ENCODE measurements at places on chromosomes 2 and 18.

GRCh38 chr2:99928470-99929053 is 213.8 kb downstream of the AFF3 start:
- no peak for DNase-seq

DNA sequence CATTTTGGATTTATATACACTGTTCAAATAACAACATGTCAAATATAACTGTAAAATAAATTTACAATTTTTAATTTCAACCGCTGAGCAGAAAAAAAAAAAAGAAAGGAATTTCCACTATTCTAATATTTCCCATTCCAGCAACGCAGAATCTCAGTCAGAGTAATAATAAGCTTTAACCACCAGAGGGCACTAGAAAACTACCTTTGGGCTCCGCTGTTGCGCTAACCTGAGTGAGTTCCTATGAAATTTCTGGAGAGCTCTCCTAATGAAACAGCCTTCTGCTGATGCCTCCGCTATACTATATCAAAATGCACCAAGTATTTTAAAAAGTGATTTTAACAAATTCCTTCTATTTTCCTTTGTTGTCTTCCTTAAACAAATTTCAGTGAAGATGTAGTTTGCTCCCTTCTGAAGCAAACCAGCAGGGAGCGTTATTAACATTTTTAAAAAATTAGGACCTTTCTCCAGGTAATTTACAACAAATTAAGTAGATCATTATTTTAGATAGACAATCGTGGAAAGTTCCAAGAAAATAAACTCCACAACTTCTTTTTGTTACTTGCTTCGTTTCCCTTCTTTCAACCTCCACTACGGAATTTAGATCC is 23.0 kb downstream of the ERMN start:
- peak; percentile 44 for DNase-seq

GRCh38 chr2:71610671-71611070 is 157.3 kb downstream of the DYSF start:
- no peak for DNase-seq

GRCh38 chr2:52035391-52035790 is 1003.5 kb upstream of the NRXN1 start:
- no peak for DNase-seq

- peak; percentile 76 for DNase-seq
Observed at GRCh38 chr18:46343931-46344372, 239.8 kb downstream of the HAUS1 start.

- peak; percentile 58 for DNase-seq
Observed at GRCh38 chr2:29207352-29208148, 92.3 kb downstream of the CLIP4 start.

- no peak for DNase-seq
Observed at GRCh38 chr2:67825476-67825875, 237.3 kb downstream of the C1D start.

GRCh38 chr2:181408861-181409260 is 48.3 kb upstream of the ITGA4 start:
- DNase-seq = no peak

- DNase-seq = peak; percentile 72
Observed at GRCh38 chr2:31333527-31334183, 80.9 kb downstream of the XDH start.

GRCh38 chr2:226797289-226797988 is 2.2 kb downstream of the IRS1 start:
- DNase-seq = no peak

- no peak for DNase-seq
Observed at GRCh38 chr2:104433657-104434056, 420.3 kb upstream of the POU3F3 start.

- no peak for DNase-seq
Observed at GRCh38 chr2:25505622-25506021, 163.9 kb upstream of the DNMT3A start.

GRCh38 chr2:439556-440402 is 151.9 kb upstream of the ALKAL2 start:
- DNase-seq = no peak

GRCh38 chr18:41617647-41618046 is 337.4 kb upstream of the PIK3C3 start:
- DNase-seq = no peak

GRCh38 chr2:55459279-55459678 is 39.6 kb upstream of the CCDC88A start:
- DNase-seq = no peak

- no peak for DNase-seq
Observed at GRCh38 chr2:9165625-9166024, 41.0 kb upstream of the ASAP2 start.

GRCh38 chr2:6824962-6825361 is 40.7 kb downstream of the CMPK2 start:
- peak; percentile 41 for DNase-seq

DNA sequence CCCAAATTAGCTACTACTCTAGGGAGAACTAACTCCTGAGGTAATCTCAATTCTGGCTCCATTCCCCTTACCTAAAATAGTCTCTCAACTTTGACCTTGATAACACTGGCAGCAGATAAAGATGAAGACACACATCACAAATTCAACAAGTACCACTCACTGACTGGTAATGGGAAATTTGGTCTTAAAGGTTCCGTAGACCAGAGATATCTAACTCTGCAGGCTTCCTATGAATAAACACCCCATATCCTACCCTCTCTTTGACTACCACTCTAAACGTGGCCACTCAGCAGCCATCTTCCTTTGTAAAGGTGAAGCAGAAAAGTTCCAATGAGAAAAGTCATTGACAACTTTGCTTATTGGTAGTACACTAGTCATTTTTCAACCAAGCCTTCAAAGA is 38.6 kb upstream of the GALNT5 start:
- no peak for DNase-seq

- DNase-seq = no peak
Observed at GRCh38 chr18:57648414-57648813, 26.8 kb upstream of the NARS1 start.

- DNase-seq = no peak
Observed at GRCh38 chr2:181776336-181776735, 96.0 kb upstream of the NEUROD1 start.

- no peak for DNase-seq
Observed at GRCh38 chr2:236631281-236631855, 61.7 kb downstream of the ACKR3 start.

DNA sequence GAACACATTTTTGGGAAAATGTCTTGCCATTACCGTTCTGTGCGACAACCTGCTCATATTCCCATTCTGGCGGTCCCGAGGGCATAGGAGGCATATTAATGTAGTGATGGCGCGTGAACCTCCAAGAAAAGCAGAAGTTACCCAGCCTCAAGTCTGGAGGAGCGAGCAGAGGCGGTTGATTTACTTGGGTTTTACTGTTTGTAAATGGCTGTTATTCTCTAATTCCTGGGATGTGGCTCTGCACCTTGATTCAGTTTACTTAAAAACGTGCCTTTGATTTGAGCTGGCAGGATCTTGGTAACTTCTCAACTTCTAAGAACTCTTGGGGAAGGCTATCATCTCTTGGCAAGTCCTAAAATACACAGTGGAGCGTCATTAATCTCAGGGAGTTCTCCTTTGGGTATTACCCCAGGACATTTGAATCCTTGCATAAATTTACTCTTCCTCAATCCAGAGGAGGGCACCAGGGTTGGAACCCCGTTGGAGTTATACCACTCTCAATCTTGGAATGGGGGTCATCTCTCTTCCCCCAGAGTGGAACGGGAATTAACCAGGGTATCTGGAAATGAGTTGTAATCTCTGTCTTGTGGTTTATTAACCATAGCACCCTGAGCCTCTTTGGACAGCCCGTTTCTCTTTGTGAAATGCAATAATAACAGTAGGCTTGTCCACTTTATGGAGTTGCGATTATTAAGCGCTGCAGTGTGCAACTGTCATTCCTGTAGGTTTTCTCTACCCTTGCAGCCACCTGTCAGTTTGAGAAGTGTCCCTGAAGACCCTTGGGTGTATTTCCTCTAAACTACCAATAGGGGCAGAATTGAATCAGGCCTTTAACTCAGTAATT is 2.1 kb downstream of the HK2 start:
- DNase-seq = peak; percentile 74

DNA sequence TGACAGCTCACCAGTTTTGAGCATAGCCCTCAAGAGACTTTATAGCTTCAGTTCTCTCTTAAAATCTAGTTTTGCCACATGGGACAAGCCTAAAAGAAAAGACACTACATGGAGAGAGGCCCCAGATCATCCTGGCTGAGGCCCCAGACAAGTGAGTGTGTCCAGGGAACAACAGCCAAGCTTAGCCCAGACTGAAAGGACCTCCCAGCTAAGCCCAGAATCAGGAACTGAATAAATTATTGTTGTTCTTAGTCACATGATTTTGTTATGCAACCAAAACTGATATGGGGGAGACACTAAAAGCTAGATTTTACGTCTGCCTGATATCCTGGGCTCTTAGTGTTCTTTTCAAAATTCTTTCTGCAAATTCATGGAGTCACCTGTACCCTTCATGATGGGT is 29.3 kb upstream of the LBH start:
- DNase-seq = no peak

- no peak for DNase-seq
Observed at GRCh38 chr2:219944866-219945265, 317.4 kb downstream of the SLC4A3 start.

DNA sequence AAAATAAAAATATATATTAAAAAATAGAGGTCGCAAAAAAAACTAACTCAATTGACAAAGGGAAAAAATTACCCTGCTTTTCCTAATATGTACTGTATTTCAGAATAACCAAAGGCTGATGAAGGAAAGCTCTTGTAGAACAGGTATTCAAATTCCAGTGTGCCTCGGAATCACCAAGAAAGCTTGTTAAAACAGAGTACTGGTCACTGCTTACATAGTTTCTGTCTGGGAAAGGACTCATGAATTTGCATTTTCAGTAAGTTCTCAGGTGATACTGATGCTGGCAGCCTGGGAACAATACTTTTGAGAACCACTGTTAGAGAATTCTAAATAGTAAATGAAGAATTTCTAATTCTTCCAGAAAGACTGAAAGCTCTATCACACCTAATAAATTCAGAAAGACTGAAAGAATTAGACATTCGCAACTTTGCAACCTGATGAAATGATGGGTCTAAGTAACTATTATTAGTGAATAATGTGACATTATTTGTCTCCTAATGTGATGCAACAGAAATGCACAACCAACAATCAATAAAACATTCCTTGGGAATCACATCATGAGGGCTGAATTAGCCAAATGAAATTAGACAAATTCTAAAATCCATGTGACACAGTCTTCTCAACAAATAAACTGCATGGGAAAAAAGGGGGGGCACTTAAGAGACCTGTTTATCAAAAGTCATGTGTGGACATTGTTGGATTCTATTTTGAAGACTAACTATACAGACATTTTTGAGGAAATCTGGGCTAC is 21.9 kb downstream of the RPRD1A start:
- no peak for DNase-seq

GRCh38 chr2:54708584-54709335 is 14.7 kb upstream of the EML6 start:
- no peak for DNase-seq

GRCh38 chr2:32864334-32865111 is 82.2 kb upstream of the LTBP1 start:
- DNase-seq = no peak

DNA sequence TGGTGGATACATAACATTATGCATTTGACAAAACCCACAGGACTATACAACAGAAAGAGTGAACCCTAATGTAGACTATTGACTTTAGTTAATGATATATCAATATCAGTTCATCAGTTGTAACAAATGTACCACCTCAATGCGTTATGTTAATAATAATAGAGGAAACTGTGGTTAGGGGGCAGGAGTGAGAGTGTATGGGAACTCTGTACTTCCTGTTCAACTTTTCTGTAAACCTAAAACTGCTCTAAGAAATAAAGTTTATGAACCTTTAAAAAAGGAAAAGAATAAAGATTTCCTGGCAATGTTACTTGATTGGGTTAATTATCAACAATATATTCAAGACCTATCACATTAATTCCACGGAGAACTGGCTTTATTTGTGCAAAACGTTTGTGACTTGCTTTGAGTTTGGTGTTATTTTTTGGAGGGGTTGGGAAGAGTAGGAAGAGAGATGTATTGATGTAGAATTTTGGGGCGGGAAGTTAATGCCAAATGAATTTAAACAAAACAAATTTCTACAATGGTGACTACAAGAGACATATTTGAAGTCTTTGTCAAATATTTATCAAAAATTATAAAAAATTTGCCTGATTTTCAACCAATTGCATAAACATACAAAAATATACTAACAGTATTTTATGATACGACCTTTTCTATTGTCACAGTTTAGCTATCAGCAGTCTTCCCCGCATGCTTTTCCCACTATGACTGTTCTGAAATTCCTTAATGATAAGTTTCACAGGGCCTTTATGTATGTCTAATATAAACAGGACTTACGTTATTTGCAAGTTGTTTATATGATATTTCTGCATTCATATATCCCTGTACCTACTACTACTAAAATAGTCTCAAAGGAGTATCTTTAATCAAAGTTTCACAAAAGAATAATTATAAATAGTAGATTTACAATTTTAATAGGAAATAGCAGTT is 2.1 kb upstream of the RTN4 start:
- DNase-seq = no peak

- DNase-seq = no peak
Observed at GRCh38 chr2:43225093-43225787, 1.2 kb downstream of the ZFP36L2 start.
